ENCODE measurements at places on chromosomes 4 and X.
A peak's percentile ranks its signal among the peaks of the same experiment; 100 is the strongest.

DNA sequence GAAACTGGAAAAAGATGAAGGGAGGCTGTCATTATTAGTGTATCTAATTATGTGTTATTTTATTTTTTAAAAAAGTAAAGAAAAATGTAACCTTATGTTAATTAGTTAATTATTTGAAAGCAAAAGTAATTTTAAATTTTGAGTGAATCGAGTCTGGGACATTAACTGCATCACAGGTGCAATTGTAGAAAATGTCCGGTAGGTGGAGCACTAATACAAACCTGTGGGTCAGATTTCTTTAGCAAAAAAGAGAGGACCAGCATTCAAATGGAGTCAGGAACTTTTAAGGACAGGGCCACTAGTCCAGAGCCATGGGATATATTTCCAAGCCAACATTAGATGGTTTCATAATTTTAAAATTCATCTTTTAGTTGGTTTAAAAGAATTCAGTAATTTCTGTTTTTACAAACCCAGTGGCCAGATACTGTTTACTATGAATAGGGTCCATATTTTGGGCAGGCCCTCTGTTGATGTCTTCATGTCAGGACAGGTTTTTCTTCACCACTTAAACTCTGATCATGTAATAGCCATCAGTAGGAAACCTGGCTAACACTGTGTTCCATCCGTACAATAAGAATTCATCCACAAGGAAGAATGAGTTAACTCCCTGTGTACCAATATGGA, 27.2 kb downstream of the BST1 start:
- DNase-seq, result peak; percentile 57

DNA sequence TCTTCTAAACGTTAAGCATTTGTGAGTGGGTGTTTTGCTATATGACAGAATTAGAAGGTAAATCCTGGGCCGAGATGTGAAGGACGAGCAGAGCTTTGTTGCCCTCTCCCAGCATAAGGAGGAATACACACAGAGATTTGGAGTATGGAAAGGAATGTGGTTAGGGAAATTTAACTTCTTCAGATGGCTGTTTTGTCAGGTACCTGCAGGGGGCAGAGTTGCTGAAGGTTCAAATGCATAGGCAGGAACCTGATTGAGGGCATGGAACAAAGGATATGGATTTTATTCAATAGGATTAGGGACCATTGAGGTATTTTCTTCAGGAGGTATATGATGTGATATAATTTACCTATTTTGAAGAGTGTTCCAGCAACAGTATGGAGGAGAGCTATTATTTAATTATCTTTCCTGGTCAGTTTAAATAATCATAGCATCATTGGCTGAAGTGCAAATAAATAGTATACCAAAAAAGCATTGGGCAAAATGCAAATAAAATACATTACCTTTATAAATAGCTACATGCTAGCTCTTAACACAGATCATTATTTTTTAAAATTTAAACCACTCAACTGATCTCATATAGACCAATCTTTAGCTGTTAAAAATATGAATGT, 143.6 kb downstream of the SLIT2 start:
- DNase-seq, result peak; percentile 20

- DNase-seq, result no peak
Observed at GRCh38 chr4:3223346-3223745, 25.6 kb upstream of the MSANTD1 start.

DNA sequence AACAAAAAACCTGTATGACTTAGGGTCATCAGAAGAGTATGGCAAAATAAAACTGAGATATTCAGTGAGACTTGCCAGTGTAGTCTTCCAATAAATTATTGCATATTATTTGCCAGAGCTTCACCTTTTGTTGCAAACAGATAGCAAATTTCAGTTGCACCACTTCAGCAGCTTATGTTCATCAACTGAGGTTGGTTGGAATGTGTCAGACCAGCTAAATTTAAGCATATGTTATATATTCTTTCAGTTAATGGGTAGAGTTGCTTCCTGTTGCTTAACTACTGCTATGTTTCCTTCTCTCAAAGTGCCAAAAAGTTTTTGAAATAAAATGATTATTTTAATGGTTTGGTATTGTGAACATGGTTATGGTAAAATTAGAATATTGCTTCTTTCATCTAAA, 61.5 kb downstream of the GALNT7 start:
- no peak for DNase-seq

DNA sequence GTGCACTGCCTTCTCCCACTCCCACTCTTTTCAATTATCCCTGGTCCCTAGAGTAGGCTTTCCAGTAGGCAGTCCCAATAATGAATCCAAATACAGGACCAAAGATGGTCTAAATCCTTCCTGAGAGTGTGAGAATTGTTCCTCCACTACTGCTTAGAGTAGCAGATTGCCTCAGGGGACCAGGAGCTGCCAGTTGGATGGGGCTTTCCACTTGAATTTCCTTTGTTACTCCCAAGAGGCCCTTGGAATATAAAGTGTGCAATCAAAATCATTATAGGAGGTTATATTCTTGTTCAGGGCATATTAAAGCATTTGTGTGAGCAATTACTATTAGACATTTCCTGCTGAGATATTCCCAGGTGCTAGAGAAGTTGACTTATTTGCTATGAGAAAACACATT, 156.6 kb upstream of the TLL1 start:
- no peak for DNase-seq

- DNase-seq, result peak; percentile 59
Observed at GRCh38 chr4:102569200-102569599, 68.0 kb downstream of the NFKB1 start.

DNA sequence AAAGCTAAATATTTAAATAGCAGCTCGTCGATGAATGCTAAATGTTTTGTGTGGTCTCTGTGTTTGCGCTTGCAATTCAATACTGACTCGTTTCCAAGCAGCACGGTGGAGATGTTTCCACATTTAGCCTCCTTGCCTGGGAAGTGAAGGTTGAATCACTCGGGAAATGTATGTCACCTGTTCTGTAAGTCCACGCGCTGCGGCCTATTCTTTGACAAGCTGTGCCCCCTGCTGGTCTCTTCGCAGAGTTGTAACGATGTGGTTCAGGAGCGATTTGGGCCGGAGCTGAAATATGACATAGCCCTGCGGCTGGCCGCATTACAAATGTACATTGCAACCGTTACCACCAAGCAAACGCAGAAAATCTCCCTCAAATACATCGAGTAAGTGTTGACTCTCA, 89.6 kb upstream of the PRPS2 start:
- peak; percentile 35 for DNase-seq

DNA sequence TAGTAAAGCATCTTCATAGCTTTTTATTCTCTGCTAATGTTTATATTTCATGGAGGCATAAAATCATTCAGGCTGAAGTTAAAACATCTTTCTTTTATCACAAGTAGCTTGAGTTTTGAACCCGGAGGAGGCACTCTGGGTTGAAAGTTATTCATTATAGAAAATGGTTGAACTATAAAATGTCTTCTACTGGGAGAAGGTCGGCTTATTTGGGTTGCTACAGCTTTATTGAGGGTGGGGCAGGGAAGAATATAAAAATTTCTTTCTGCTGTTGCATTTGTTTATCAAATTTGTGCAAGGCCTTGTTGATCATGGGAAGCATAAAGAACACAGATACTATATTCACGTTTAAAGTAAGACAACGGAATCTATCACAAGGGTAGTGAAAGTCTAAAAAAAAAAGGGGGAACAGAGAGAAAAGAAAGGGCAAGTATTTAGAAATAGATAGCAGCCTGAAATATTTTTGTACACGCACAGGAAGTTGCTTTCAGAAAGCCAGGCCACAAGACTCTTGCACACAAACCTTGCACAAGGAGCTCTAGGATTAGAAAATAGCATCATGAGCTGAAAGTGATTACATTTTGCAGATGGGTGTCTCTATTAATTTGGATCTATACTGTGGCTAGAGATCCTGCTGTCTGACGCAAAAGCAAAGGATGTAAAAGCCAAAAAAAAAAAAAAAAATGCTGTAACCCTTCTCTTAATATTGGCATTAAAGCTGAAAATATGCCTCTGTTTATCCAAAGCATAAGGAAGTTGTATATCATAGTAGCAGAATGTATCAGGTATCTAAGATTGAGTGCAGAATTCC, 37.2 kb upstream of the FAM9C start:
- DNase-seq, result no peak

Data from mesenchymal stem cell (in vitro differentiated cells and primary cell).